ENCODE measurements at places on chromosomes 5 and 9.

- DNase-seq, result no peak
Observed at GRCh38 chr9:107982001-107982400, 492.4 kb upstream of the KLF4 start.

GRCh38 chr5:103389846-103390245 is 131.3 kb downstream of the MACIR start:
- DNase-seq, result no peak

- no peak for DNase-seq
Observed at GRCh38 chr9:20593105-20593504, 29.2 kb downstream of the MLLT3 start.

- DNase-seq, result no peak
Observed at GRCh38 chr5:67575087-67575486, 378.5 kb upstream of the CD180 start.

DNA sequence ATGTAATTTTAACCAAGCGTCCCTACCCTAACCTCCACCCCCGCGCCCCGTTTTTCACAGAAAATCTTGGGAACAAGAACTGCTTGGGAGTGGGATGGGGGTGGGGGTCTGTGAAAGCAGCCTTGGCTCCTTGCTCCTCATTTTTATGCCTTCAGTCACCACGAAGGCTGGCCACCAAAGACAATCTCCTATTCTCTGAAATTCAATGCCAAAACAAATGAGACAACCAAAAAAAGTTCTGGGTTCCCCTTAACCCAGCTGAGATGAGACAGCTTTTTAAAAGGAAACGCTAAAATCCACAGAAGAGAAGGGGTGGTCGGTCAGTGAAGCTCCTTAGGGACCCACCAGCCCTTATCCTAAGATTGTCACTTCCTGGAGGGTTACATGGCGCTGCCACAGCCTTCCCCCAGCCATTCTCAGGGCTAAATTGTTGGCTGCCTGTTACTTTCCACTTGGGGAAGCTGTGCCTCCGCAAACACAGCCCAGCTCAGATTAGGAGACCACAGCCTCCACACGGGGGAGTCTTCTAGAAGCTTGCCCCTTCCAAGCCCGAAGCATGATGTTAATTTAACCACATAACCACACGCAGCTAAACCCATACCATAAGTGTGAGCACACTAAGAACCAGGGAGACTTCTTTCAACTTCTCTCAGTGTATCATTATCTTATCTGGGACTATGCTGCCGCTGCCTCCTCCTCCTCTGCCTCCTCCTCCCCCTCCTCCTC is 136.3 kb downstream of the FOXD1 start:
- no peak for DNase-seq

- DNase-seq, result no peak
Observed at GRCh38 chr9:33393581-33393980, 8.8 kb downstream of the AQP7 start.

- DNase-seq, result no peak
Observed at GRCh38 chr5:55427157-55427556, 107.6 kb downstream of the PLPP1 start.

- no peak for DNase-seq
Observed at GRCh38 chr5:126615286-126615685, 14.5 kb downstream of the PHAX start.

- DNase-seq, result no peak
Observed at GRCh38 chr9:92146610-92147009, 31.4 kb upstream of the SPTLC1 start.

GRCh38 chr5:2529371-2530092 is 221.9 kb downstream of the IRX2 start:
- DNase-seq, result no peak

- DNase-seq, result peak; percentile 33
Observed at GRCh38 chr9:77981332-77981731, 50.3 kb downstream of the GNAQ start.

GRCh38 chr9:113931140-113931539 is 55.0 kb downstream of the ZNF618 start:
- no peak for DNase-seq

GRCh38 chr9:134381671-134382516 is 55.6 kb downstream of the RXRA start:
- DNase-seq, result peak; percentile 76

DNA sequence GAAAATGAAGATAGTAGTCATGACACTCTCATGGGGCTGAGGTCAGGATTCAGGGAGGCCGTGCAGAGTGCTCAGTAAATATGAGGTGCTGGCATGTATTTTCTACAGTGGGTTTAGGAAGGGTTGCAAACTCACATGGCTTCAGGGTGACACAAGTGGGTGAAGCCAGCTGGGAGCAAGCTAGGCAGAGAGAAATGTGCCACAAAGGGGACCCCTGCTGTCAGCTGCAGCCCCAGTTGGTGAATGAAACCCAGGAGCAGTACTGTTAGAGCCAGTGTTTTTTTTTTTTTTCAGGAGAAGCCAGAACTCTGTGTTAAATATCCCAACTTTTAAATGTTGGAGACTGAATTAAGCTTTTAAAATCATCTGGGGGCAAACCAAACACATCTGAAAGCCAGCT is 75.3 kb downstream of the INSYN2B start:
- DNase-seq, result no peak

DNA sequence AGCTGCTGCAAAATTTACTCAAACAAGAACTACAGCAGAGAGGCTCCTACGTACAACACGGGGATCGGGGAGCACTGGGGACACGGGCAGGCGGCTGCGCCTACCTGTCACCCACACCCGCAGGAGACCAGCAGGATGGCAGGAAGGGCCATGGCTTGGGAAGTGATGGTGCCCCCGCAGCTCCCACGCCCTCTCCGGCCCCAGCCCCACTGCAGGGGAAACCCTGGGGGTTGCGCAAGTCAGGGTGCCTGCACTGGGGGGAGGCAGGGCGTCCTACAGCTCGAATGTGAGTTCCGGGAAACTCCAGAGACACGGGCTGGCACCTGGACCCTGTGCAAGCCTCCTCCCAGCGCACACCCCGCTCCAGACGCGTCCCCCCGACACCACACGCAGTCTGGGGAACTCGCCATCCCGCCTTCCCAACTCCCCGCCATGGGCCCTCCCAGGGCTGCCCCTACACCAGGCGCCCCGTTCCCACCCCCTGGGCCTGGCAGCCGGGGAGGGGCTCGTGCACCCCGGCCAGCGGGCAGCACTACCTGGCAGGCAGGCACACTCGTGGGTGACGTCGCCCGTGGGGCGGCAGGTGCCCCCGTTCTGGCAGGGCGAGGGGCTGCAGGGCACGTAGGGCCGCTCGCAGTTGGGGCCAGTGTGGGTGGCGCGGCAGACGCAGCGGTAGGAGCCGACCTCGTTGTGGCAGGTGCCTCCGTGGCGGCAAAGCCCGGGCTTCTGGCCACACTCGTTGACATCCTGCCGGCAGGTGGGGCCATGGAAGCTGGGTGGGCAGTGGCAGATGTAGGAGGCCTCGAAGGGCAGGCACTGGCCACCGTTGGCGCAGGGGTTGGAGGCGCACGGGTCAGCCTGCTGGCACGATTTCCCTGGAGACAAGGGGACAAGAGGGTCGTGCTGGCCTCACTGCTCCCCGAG is 23.3 kb downstream of the NOTCH1 start:
- DNase-seq, result peak; percentile 47

GRCh38 chr5:130102960-130103359 is 198.7 kb downstream of the CHSY3 start:
- no peak for DNase-seq

GRCh38 chr5:41270423-41271251 is 57.3 kb upstream of the C6 start:
- no peak for DNase-seq

DNA sequence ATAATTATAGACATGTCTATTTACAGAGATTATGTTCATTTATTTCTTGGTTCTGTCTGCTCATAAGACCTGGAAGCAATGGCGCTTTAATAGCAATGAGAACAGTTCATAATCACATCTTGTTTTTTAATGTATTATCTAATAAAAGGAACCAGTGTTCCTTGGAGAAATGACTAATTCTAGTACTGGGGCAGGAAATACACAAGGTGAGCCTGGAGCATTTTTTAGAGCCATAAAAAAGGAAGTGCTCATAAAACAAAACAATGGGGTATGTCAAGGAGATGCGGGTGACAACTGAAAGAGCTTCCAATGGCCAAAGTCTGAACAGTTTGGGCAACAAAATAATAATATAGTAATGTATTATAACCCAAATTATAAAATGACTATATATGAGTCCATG is 531.9 kb upstream of the CHD1 start:
- DNase-seq, result no peak

- DNase-seq, result no peak
Observed at GRCh38 chr5:74319076-74319475, 321.5 kb downstream of the ENC1 start.

DNA sequence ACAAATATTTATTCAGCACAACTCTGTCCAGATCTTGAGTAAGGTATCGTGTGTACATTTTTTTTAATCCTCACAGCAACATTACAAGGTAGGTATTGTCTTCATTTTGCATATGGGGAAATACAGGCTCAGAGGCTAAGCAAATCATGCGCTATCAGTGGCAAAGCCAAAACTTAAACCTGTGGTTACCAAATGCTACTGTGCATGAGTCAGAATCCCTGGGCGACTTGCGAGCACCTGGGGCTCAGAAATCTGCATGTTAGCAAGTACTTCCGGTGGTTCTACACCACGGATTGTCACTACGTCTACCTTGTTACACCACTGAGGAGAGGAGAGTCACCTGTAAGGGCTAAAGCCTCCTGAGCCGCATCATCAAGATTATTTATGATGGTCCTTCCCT is 21.3 kb downstream of the C5orf58 start:
- DNase-seq, result peak; percentile 79

DNA sequence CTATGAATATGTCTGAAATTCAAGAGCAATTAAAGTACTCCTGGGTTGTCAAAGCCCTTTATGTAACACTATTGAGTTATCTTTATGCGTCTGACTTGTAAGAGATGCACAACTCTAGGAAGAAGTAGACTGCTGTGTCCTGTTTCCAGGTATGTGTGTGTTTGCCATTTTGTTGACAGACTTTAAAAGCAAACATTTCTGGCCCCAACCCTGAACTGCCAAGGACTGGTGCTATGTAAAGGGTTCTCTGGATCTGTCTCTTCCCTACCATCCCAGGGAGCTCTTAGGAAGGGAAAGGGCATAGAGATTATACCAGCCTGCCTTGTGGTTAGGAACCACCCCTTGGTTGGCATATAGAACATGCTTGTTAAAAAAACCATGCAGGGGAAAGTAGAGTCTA is 12.1 kb downstream of the SLC22A5 start:
- DNase-seq, result no peak

DNA sequence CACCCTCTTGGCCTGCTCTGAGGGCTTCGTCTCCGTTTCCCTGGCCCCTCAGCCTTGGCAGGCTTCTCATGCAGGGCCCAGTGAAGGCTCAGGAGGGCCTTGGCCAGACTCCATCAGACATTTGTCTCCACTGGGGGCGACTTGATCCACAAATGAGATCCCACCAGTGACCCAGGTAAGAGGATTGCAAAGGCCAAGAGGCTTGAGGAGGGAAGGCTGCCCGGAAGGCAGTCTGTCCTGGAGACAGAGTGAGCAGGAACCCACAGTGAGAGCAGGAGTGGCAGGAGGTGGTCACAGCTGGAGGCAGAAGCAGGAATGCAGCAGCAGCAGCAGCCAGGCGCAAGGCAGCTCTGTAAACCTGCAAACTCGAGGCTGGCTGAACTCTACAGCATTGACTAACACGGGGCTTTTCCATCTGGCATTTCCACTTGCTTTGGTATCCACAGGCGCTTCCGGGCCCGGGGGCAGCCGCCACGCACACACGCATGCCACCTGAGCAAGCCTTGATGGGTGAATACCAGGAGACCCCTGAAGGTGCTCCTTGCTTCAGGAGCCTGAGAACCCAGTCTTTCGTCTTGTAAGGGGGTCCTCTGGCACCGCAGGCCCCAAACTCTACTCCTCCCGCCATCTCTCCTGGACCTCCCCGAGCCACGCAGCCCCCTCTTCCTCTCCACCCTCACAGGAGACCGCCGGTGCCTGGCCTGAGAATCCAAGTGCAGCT is 14.7 kb downstream of the MGAT1 start:
- no peak for DNase-seq

DNA sequence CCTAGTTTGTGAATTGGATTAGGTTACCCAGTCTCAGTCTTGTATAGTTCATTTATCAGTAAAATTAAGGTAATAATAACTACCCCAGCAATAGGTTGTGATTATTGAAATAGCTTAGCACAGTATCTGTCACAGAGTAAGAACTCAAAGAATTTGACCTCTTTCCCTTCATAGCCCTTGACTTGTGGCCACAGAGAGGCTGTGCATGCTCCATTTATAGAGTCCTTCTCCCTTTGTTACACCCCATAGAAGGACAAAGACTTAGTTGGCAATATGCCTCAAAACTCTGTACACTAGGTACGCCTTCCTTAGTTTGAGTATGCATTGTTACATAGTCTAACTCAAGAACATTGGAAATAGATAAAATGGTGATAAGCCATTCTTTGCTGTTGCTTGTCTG is 257.2 kb downstream of the KCTD16 start:
- no peak for DNase-seq

DNA sequence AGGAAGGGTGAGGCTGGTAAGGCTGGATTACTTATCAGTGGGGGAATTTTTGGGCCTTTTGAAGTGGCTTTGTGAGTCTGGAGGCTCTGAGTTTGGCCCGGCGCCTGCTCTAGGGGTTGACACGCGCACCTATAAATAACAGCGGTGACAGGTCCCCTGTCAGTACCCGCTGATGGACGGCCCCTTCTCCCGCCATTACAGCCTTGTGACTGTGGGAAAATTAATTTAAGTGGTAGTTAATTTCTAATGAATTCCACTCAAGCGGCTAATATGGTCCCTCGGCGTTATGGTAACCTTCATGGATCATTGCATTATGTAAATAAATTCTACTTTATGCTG is 16.5 kb downstream of the MRPL36 start:
- no peak for DNase-seq

GRCh38 chr9:108134486-108135128 is 645.0 kb upstream of the KLF4 start:
- DNase-seq, result no peak

DNA sequence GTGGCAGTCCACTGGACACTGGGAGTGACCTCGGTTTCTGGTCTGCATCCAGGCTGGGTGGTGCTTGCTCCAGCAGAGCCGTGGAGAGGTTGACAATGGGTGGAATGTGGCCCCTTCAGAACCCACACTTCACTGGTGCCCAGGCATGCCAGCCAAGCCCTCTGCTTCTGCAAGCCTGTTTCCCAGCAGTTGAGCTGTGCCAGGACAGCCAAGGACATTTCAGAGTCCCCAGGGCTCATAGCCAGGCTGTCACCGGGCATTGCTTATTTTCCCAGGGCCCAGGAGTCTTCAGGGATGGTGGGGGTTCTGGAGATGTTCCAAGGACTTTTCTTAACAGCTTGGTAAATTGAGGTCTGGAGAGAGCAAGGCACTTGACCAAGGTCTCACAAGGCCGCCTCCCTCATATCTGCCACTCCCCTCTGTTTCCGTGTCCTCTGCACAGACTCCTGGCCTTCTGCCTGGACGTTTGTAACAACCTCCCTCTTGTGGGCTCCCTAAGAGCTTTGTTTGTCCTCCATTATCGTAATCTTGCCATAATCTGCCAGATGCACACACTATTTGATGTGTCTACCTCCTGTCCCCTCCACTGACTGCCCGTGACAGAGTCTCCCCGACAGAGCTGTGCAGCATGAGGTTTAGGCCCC is 3.8 kb upstream of the NDST1 start:
- DNase-seq, result no peak

Measured in CD4-positive, alpha-beta T cell treated with Interferon alpha-2 for 1 hour (primary cell).